ENCODE measurements at places on chromosomes 3 and 15. TPM values are rescaled to one million over a fixed set of nuclear protein-coding genes. Genes with fewer than 3 reads are reported as not detected.

DNA sequence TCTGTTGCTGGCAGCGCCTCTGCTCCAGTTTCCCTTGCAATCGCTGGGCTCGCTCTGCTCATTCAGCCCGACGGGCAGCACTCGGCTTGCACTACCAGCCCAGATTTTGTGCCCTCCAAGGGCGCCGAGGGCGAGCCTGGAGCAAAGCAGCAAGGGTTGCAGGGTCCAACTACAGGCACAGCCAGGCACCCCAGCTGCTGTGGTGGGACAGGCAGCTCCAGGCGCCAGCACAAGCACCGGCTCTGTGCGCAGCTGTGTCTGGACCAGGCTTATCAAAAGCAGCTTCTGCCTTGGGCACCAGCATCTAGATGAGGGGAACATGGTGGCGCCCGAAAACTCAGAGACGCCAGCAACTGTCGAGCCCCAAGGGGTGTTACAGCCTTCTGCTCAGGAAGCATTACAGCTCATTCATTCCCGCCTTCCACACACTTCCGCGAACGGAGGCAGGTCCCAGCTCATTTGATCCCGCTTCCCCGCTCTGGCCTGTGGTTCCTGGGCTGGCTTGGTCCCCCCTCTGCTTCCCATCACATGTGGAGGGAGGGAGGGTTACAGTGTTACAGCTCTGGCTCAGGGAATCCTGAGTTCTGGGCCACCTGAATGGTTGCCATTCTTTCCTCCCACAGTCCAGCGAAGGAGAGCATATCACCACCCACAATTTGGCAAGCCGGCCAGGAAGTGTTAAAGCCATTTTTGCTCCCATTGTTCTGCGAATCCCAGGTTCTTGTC, 409.9 kb upstream of the ALCAM start:
- no peak overlapping the region for H3K27ac ChIP-seq
- H3K4me1 ChIP-seq: no peaks in the 10 kb centered on the region
- H3K27me3 ChIP-seq: no peaks in the 10 kb centered on the region

Gene NAALADL2
- total RNA-seq: not detected

Gene IQCF2
- total RNA-seq: not detected

- H3K27ac ChIP-seq: no peak overlapping the region
- H3K36me3 ChIP-seq: no peaks in the 10 kb centered on the region
- DNase-seq: no peak
- H3K4me1 ChIP-seq: no peaks in the 10 kb centered on the region
- peaks cover 10% of the 10 kb centered on the region for H3K27me3 ChIP-seq
Measured at GRCh38 chr15:39018966-39019365, 454.4 kb upstream of the RASGRP1 start.

Gene LRRC34
- total RNA-seq: 6.9 TPM

DNA sequence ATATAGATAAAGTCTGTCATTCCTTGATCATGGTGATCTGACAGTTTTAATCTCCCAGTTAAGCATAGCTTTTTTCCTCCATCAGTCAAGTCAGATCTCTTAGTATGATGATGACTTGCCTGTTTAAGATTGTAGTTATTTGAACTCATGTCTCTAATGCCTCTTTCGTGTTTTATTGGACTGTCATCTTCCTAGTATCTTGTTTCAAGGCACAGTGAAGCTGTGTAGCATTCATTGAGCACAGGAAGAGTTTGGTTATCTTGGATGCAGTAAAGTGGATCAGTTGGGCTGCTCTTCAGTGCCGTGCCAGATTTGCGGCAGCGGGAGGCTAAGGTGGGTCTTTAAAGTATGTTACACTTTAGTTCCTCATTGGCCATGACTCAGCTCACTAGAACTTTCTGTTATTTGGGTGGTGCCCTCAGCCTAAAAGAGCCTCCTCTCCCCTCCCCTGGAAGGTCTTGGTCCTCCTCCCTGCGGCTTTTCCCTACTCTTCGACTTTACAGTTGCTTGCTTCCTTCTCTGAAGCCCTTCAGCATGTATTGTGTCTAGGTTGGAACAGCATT, 45.7 kb upstream of the SKOR1 start:
- peaks cover 21% of the 10 kb centered on the region for H3K4me1 ChIP-seq
- no peaks in the 10 kb centered on the region for H3K27me3 ChIP-seq
- no peak for DNase-seq
- H3K36me3 ChIP-seq: peaks cover 2% of the 10 kb centered on the region
- no peak overlapping the region for H3K27ac ChIP-seq

Gene SLC24A5
- total RNA-seq: not detected

- H3K36me3 ChIP-seq: no peaks in the 10 kb centered on the region
- no peak overlapping the region for H3K4me3 ChIP-seq
- no peak for DNase-seq
Measured at GRCh38 chr15:73541479-73541878, 91.7 kb downstream of the NPTN start.

- H3K27me3 ChIP-seq: no peaks in the 10 kb centered on the region
- H3K4me1 ChIP-seq: peaks cover 23% of the 10 kb centered on the region
- H3K27ac ChIP-seq: no peak overlapping the region
Measured at GRCh38 chr3:143753456-143753855, 94.8 kb downstream of the SLC9A9 start.

- H3K36me3 ChIP-seq: no peaks in the 10 kb centered on the region
- no peak for DNase-seq
- H3K27me3 ChIP-seq: peaks cover 14% of the 10 kb centered on the region
- H3K27ac ChIP-seq: no peak overlapping the region
Measured at GRCh38 chr3:131303848-131304247, 77.7 kb upstream of the NUDT16 start.

- no peaks in the 10 kb centered on the region for H3K27me3 ChIP-seq
- no peak overlapping the region for H3K27ac ChIP-seq
- no peaks in the 10 kb centered on the region for H3K36me3 ChIP-seq
- DNase-seq: no peak
Measured at GRCh38 chr3:23728601-23729117, 77.1 kb upstream of the UBE2E1 start.

Gene ARGFX
- total RNA-seq: not detected

DNA sequence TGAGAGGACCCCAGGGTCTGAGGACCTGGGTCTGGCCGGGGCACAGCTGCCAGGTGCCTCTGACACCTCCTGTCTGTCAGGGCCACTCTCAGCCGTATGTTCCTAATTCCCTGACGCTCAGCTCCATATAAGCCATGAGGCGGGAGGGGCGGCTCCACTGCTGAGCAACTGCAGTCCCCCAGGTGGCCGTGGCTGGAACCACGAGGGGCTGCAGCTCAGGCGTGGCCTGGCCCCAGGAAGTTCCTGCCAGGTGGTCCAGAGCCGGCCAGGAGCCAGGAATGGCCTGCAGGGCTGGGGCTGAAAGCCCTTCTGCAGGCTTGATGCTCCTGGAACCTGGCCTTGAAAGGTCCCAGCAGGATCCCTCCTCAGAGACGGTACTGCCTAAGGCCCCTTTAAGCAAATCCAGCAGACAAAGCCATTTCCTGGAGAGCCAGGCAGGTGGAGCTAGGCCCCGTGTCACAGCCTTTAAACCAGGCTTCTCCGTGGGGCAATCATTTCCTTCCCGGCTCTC, 118.0 kb downstream of the CHSY1 start:
- DNase-seq: no peak
- no peaks in the 10 kb centered on the region for H3K27me3 ChIP-seq
- H3K36me3 ChIP-seq: peaks cover 16% of the 10 kb centered on the region
- no peak overlapping the region for H3K4me3 ChIP-seq

DNA sequence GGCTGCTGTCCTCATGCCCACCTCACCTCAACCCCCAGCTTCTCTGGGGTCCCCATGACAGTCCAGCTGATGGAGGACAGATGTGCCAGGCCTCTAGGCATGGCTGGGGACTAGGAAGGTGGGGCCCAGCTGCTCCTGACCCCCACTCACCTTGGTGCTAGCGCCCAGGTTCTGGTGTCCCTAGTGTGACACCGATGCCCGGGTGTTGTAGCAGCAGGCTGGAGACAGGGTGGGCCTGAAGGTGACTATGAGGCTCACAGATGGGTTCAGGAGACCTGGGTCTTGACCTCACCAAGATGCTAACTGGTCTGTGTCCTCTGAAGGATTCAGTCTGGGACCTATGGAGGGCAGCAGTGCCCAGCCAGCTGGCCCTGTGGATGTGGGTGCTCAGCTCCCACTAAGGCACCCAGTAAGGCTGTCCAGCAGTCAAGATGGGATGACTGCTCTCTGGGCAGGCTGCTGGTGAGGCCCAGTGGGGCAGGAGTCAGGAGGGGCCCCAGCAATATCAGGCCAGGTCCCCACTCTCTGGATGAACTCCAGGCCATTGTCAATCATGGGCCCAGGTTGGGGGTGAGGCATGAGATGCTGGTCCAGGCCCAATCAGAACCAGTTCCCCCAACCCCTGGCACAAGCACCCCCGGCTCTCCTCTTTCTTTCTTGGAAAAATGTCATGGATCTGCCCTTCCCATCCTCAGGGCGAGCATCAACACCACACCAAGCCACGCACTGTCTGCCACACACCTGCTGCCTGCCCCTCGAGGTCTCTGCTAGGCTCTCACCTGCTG, 33.0 kb downstream of the ALDH1L1 start:
- DNase-seq: no peak
- H3K4me3 ChIP-seq: no peak overlapping the region
- H3K4me1 ChIP-seq: no peaks in the 10 kb centered on the region
- no peaks in the 10 kb centered on the region for H3K36me3 ChIP-seq

DNA sequence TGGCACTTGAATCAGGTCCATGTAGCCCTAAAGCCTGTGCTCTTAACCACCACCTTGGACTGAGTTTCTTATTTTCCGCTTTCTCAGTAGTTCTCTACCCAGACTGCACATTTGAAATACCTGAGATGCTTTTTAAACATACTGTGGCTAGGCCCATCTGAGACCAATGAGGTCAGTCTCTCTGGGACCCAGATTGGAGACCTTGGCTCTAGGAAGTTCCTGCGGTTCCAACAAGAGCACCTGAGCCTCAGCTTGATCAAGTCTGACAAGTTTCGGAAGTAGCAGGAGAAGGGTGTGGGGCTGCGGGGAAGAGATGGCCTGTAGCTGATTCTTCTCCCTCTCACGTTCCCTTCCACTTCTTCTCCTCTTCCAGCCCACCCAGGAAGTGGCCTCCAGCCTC, 11.5 kb upstream of the TSEN2 start:
- no peaks in the 10 kb centered on the region for H3K27me3 ChIP-seq
- H3K4me3 ChIP-seq: no peak overlapping the region
- no peak overlapping the region for H3K27ac ChIP-seq
- no peak for DNase-seq

Gene GPR171
- total RNA-seq: 142 TPM

Gene ASB14
- total RNA-seq: not detected

Gene ACP3
- total RNA-seq: not detected

Gene ECE2
- not detected for total RNA-seq

DNA sequence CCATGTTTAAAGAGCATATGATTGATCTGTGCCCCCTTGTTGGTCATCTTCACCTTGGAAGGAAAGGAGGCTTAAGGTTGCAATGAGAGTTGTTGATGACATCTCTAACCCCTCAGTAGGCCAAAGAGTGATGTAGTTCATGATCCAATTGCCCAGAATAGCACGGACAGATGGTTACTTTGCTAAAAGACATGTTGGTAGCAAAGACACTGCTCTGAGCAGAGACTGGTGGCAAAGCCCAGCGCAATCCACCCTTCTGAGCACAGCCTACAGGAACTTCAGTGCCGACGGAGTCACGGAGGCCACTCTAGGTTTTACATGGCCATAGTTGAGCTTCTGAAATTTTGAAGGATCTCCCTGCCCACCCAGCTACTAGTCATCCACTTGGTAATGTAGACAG, 21.8 kb downstream of the FBXO45 start:
- no peaks in the 10 kb centered on the region for H3K4me1 ChIP-seq
- H3K4me3 ChIP-seq: no peak overlapping the region
- peaks cover 6% of the 10 kb centered on the region for H3K27me3 ChIP-seq
- no peak overlapping the region for H3K27ac ChIP-seq
- peaks cover 8% of the 10 kb centered on the region for H3K36me3 ChIP-seq
- no peak for DNase-seq

Gene UNC13C
- total RNA-seq: not detected

- H3K4me3 ChIP-seq: no peak overlapping the region
- no peak for DNase-seq
- no peaks in the 10 kb centered on the region for H3K27me3 ChIP-seq
- peaks cover 11% of the 10 kb centered on the region for H3K4me1 ChIP-seq
Measured at GRCh38 chr15:91936182-91936775, 82.8 kb downstream of the SLCO3A1 start.

- no peak overlapping the region for H3K4me3 ChIP-seq
- no peak for DNase-seq
- peaks cover 3% of the 10 kb centered on the region for H3K36me3 ChIP-seq
- no peaks in the 10 kb centered on the region for H3K4me1 ChIP-seq
- H3K27me3 ChIP-seq: peaks cover 17% of the 10 kb centered on the region
- H3K27ac ChIP-seq: no peak overlapping the region
Measured at GRCh38 chr3:179116816-179117215, 31.3 kb upstream of the PIK3CA start.

Gene SI
- not detected for total RNA-seq

DNA sequence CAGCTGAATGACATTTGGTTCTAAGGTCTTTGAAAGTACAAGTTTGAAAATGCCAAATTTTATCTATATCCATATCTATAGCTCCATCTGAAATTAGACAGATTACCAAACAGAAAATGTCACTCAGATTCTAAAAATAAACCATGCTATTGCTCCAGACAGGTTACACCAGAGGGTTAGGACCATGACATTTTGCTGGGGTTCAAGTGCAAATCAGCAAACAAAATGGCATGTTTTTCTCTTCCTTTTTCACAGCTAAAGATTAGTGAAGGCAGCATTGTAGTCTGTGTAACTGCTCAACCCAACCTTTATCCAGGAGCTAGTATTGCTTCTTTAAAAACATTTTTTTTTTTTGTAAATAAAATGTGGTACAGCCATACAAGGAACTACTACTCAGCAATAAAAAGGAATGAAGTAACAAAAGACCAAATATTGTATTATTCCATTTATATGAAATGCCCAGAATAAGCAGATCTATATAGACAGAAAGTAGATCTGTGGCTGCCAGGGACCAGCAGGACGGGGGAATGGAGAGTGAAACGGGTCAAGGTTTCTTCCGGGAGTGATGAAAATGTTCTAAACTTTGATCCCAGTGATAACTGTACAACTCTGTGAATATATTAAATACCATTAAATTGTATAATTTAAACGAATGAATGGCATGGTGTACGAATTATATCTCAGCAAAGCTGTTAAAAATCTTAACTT, 18.2 kb downstream of the VGLL4 start:
- peak overlapping the region; percentile 78 for H3K27ac ChIP-seq
- H3K27me3 ChIP-seq: no peaks in the 10 kb centered on the region
- H3K4me1 ChIP-seq: peaks cover 56% of the 10 kb centered on the region

GRCh38 chr15:60326824-60327654, 70.7 kb downstream of the ANXA2 start:
- H3K27me3 ChIP-seq: peaks cover 61% of the 10 kb centered on the region
- no peak overlapping the region for H3K27ac ChIP-seq
- H3K4me3 ChIP-seq: no peak overlapping the region
- no peaks in the 10 kb centered on the region for H3K36me3 ChIP-seq
- no peak for DNase-seq
- peaks cover 7% of the 10 kb centered on the region for H3K4me1 ChIP-seq
